Hippocampal formation (tissue), 2 donors: ENCODE measurements at places on chromosomes 2 and 18.

DNA sequence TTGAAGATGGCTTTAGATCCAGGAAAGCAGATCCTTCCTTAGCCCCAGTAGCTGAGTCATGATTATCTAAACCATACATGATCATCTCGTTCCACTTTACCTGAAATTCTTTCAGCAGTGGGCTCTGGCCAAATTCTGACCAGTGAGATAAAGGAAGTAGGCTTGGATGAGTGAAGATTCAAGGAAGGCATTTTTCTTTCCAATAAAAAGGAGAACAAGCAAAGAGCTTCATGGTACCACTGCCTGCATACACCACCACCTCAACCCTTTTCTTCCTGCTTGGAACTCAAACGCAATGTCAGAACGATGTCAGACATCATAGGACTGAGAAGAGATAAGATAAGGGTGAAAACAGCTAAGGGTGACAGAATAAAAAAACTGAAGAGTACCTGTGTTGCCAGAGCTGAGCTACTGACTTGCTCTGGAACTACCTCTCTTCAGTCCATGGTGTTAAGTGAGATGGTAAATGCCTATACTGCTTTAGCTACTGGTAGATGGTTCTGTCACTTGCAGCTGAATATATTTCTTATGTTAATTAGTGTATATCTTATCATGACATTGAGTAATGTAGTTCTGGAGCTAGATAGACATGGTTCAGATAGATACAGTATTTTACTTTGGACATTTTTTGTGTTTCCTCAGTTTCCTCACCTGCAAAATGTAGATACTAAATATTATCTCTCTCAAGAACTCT, 58.7 kb upstream of the ACVR1 start:
- no peak for DNase-seq

GRCh38 chr18:37617623-37618022, 52.0 kb upstream of the CELF4 start:
- no peak for DNase-seq

- no peak for DNase-seq
These were observed 59.9 kb downstream of the NAT8 start for GRCh38 chr2:73582364-73582763.

- no peak for DNase-seq
These were observed 22.7 kb downstream of the ALPK2 start for GRCh38 chr18:58606236-58606635.

GRCh38 chr2:137976274-137976673, 12.0 kb downstream of the HNMT start:
- DNase-seq, result no peak

- DNase-seq, result no peak
These were observed 70.2 kb downstream of the HRH4 start for GRCh38 chr18:24530630-24531111.

GRCh38 chr2:134432435-134432883, 178.6 kb downstream of the MGAT5 start:
- DNase-seq, result no peak

GRCh38 chr2:54915101-54915500, 135.2 kb downstream of the RTN4 start:
- no peak for DNase-seq

- DNase-seq, result no peak
These were observed 128.4 kb downstream of the IRS1 start for GRCh38 chr2:226671141-226671676.

GRCh38 chr2:188852772-188853171, 121.4 kb upstream of the COL3A1 start:
- DNase-seq, result no peak

DNA sequence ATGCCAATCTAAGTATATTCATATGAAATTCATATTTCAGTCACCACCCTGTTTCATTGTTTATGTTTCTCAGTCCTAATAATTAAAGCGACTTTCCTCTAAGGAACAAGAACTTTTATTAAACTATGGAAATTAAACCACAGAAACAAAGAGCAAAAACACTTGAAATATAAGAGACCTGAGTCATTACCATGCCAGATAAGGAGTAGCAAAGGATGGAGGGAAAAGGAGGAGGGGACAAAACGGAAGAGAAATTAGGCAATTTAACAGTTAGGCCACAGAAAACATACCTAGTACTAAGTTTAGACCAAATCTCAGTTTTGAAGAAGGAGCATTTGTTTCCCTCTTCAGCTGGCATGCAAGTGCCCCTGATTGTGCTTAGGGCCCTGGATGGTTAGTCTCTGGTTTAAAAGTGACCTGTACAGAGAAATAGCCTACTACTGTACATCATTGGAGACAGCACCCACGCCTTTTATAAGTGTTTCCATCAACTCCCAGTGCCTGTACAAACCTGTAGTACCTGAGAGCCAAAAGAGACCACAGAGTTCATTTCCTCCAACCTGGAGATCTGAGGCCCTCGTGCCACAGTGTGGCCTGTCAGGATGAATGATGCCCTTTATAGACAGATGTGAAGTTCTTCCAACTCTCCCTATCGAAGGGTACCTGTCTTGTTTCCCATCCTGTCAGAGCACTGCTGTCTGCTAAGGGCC, 74.5 kb downstream of the SPATS2L start:
- DNase-seq, result no peak

DNA sequence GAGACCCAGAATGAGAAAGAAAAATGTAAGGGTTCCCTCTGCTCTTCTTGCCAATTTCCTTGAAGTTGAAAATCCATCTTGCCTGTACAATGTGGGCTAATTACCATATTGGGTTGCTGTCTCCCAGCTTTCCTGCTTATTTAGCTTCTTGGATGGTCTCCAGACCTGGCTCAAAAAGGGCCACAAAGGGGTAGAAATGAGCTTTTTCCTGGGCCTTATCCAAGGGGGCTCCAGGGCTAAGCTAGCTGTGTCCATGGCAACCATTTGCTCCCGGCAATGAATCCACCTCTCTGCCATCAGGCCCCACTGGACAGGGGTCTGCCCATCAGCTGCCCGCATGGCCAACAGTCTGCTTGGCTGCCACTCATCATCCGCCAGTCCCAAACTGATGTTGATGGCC, 85.0 kb downstream of the BOD1L2 start:
- DNase-seq, result no peak

GRCh38 chr2:23007631-23008235, 377.2 kb upstream of the KLHL29 start:
- DNase-seq, result no peak

- DNase-seq, result no peak
These were observed 299.9 kb downstream of the CCDC74A start for GRCh38 chr2:131827481-131828163.

DNA sequence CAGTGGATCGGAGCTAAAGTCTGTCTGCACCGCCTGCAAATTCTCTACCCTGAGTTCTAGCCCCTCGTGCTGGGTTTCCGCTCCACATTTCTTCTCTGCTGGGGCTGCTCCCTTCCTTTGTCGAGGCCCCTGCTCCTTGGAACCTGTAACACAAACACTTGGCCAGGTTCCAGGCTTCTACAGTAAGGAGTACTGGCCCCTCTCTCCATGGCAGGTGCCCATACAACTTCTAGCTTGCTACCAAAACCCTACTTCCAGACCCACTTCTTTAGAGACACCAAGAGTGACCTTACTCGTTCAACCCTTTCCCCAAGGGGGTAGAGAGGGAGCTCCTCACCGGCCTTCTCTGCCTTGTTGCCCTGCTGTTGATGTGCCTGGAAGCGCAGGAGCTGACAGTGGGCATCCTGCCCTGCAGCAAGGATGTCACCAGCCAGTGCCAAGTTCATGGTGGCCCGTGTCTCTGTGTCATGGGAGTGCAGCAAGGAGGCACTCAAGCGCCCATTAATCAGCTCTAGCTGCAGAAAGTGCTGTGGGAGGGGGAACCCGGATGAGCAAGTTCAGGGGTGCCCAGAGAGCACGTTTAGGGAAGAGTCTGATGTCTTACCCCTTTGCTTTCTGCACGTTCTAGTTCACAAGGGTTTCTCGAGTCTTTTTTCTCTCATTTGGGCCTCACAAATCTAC, 1.1 kb downstream of the PREB start:
- DNase-seq, result no peak

DNA sequence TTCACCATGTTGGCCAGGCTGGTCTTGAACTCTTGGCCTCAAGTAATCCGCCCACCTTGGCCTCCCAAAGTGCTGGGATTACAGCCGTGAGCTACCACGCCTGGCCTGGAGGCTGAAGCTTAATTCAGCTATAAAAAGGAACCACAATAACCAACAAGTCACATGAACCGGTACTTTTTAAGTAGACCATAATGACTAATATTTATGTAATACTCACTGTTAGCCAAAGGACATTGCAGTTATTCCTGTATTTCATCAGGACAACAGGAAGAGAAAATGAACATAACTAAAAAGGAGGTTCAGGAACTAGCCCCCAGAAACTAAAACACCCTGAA, 49.0 kb upstream of the TMEM87B start:
- no peak for DNase-seq

- DNase-seq, result no peak
These were observed at the start of gene ANO7 for GRCh38 chr2:241188361-241189092. TSS of gene ANO7 (plus strand) at chr2:241188677. CDS start at chr2:241190064, 1,387 bp downstream.

GRCh38 chr18:67583621-67584020, 67.1 kb upstream of the DSEL start:
- no peak for DNase-seq

- DNase-seq, result no peak
These were observed 42.9 kb upstream of the SH3RF3 start for GRCh38 chr2:109085912-109086742.

DNA sequence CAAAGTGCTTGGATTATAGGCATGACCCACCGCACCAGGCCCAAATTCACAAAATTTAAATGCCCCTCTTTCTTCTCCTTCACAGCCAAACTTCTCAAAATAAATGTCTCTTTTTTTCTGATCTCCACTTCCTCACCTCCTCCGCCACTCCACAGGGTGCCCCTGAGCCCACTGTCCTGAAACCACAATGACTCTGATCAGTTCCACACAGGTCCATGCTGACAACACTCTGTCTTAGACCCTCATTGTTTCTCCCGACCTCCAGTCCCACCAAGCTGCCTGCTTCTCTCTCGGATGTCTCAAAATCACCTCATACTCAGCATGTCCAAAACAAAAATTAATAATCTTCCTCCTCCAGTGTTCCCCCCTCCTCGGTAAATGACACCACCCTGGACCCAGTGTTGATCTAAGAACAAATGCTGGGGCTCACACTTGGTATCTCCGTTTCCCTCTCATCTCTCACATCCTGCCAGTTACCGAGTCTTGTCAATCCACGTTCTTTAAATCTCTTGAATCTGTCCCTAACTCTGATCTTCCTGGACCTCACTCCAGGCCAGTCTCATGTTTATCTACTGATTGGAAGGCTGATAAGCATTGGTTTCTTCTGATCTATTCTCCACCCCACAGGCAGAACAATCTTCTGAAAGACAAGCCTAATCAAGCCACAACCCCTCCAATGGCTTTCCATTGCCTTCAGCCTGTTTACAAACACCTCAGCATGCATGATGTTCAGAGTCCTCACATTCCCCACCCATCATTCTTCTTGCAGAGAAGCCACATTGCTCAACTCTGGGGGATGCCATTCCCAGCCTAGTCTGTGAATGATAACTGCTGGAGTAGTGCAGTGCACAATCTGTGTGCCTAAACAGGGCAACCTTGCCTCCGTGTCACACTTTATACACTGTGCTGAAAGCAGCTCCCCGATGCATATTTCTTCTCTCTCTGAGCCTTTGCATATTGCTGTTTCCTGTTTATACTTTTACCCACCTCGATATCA, 12.4 kb upstream of the ANKRD44 start:
- DNase-seq, result no peak

- no peak for DNase-seq
These were observed 1293.5 kb upstream of the CHAC2 start for GRCh38 chr2:52474091-52474490.

DNA sequence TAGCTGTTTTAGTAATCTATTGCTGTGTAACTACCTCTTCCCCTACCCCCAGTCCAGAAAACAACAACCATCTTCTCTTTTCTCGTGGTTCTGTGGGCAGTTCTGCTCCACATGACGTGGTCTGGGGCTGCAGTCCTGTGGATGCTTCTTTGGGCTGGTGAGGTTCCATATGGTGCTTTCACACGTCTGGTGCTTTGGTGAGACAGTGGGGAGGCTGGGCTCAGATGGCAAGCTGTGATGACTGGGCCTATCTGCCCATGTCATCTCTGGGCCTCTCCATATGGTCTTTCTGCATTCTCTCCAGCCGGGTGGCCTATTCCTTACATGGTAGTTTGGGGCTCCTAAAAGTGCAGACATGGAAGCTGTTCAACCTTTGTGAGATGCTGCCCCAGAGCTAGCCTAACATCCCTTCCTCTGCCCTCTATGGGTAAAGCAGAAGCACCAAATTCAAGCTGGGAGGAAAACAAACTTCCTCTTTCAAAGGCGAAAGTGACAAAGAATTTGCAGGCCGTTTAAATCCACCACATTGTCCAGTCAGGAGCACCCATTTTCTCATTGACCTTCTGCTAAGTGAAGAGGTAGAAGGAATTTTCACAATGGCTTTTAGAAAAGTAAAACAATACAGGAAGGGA, 68.3 kb upstream of the IL1R1 start:
- DNase-seq, result no peak

GRCh38 chr18:51236225-51236624, 38.7 kb upstream of the MEX3C start:
- no peak for DNase-seq

- no peak for DNase-seq
These were observed 122.3 kb downstream of the PLCL1 start for GRCh38 chr2:197926673-197927072.

DNA sequence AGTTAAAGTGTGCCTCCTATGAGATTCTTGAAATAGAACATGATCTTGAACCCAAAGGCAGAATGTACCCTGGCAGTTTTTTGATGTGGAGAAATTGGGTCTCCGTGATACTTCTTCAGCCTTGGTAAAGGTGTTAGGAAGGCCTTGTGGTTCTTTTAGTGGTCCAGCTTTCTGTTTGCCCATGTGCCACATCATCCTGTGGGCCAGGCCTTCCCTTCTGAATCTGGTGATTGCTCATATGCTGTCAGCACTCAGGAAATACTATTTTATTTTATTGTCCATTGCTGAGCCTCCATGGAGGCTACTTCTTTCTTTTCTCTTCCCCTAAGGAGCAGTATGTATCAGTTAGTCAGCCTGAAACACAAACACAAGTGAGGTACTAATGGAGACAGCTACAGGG, 52.9 kb downstream of the CCDC141 start:
- DNase-seq, result no peak

GRCh38 chr18:34222307-34223163, 2.2 kb downstream of the NOL4 start:
- DNase-seq, result peak; percentile 50

DNA sequence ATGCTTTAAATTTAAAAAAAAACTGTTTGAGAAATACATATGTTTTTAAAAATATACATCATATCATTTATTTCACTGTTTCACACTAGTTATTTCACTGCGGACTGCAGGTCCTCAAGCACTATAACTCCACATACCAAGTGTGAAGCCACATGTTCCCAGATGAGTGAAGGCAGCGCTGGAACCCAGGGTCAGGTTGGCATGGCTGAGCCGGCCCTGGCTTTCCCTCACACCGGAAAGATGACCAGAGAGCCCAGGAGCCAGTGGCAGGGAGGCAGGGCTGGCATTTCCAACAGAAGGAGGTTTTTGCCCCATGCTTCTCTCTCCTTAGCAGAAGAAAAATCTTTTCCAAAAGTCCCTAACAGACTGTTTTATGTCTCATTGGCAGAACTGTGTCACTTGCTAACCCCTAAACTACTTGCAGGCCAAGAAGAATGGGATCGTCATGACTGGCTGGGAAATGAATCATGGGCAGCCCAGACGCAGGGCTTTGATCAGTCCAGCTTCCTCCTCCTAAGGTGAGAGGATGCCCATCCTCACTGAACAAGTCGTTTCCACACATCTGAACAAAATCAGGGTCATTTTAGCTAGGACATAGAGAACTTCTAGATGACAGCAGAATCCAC, 287.6 kb upstream of the HNRNPA3 start:
- no peak for DNase-seq

- DNase-seq, result no peak
These were observed 70.4 kb upstream of the CYP1B1 start for GRCh38 chr2:38146275-38146906.
